Peyer's patch (tissue), 4 donors: ENCODE measurements at places on chromosomes 2 and 18.

DNA sequence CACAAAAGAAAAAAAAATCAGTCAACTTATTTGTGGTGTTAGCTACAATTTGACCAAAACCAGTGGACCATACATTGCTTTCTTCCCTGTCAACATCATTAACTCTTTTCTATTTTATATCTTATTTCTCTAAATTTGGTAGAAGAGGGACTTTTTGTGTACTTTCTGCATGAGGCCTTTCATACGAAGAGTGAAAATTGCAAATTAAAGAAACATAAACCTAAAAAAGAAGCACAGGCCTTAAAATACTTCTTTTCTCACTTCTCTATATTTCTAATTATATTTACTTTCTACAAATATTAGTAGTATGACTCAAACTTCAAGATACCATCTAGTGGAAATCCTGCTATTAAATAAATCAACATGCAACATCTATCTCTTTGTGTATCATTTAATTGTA lies 1073.4 kb upstream of the ZEB2 start:
- DNase-seq: no peak

DNA sequence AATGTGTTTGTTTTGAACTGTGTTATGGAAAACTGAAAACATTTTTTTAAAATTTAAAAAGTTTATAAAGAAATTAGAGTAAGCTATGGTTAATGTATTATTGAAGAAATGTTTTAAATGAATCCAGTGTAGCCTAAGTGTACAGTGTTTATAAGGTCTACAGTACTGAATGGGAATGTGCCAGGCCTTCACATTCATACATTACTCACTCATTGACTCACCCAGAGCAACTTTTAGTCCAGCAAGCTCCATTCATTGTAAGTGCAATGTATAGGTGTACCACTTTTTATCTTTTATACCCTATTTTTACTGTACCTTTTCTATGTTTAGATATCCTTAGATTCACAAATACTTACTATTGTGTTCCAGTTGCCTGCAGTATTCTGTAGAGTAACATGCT lies 215.1 kb upstream of the THUMPD2 start:
- DNase-seq: no peak

- DNase-seq: no peak
Observed at GRCh38 chr2:193562031-193562430, 1367.3 kb upstream of the TMEFF2 start.

DNA sequence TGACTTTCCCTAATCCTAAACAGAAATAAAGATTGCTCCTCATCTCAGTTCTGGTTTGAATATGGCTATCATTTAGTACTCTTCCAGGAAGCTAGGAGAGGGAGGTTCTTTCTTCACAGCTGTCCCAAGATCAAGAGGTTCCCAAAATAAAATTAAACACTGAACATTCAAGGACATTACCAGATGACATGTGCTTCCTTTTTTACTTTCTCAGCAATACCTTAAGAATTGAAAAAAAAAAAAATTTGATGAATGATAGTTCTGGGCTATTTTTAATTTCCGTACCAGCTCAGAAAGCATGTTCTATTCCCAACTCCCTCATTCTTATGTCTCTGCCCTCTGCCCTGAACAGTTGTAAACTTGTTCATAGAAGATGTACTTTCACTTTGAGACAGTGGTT lies 61.7 kb upstream of the MYL1 start:
- no peak for DNase-seq

DNA sequence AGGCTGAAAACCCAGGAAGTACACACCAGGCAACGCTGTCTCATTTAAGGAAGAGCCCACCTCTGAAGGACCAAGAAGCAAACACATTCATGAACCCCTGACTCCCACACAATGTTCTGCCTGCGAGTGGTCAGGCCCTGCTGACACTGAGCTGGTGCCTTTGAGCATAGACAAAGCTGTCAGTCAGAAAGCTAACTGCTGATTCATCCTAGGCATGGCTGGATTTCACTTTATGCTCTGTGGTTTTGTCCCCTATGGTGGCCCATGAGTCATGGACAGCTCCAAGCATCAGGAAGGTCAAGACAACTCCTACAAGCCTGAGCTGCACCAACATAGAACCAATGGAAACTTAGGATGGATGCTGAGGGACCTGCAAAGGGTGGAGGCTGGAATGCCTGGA lies 78.9 kb downstream of the UXS1 start:
- no peak for DNase-seq

GRCh38 chr18:41569867-41570266 lies 385.2 kb upstream of the PIK3C3 start:
- no peak for DNase-seq

- DNase-seq: no peak
Observed at GRCh38 chr2:46888421-46888952, 27.1 kb downstream of the MCFD2 start.

DNA sequence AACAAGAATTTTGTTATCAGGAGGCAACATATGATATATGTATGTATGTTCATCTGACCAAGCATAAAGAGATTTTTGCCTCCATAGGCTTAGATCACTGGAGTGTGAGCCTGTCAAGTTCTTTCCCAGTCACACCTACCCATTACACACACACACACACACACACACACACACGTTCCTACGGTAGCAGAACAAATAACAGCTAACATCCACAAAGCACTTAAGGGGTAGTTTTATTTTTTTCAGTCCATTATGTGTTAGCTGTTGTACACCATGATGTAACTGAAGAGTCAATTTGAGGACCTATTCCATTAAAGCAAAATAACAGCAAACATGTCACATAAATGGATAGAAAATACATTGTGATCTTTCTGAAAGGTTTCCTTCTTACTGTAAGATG lies 39.5 kb downstream of the UGP2 start:
- no peak for DNase-seq

GRCh38 chr18:79986726-79987125 lies 1.6 kb downstream of the TXNL4A start:
- DNase-seq: no peak

- no peak for DNase-seq
Observed at GRCh38 chr2:165795011-165795410, 964 bp upstream of the GALNT3 start.

GRCh38 chr2:3600256-3600855 lies 5.4 kb downstream of the COLEC11 start:
- no peak for DNase-seq

- DNase-seq: peak; percentile 29
Observed at GRCh38 chr2:9638532-9638931, 7.7 kb upstream of the YWHAQ start.

DNA sequence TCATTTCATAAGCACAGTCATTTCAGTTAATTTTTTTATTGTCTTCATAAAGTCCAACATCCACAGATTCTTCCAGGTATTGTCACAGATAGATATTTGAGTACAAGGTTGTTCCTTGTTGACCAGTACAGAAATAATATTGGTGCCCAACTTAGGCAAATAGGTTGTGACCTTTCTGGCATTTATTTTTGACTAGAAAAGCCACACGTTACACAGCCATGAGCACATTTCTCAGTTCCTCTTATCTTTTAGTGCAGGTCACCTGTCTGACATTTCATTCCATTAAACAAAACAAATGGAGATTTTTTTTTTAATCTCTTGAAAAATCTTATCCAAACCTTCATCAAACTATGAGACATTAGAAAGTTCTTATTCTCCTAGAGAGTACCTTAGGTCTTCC lies 428.8 kb downstream of the ZNF521 start:
- no peak for DNase-seq

- peak; percentile 34 for DNase-seq
Observed at GRCh38 chr2:217848351-217848957, 154.3 kb downstream of the TNS1 start.

DNA sequence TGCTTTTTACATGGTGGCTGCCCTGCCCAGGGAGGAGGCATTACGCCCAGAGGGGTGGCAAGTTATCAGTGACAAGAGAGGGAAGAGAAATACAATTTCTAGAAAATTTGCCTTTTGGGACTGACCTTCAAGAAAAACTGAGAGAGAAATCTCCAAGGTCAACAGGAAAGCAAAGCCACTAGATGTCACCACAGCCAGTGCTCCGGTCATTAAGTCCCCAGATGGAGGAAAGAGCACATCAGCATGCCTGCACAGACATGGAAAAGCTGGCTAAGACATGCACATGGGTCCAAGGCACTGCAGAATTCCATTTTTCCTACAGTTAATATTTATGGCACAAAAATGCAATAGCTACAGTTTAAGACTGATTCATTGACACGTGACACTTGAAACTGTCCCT lies 21.0 kb downstream of the FHL2 start:
- DNase-seq: no peak

DNA sequence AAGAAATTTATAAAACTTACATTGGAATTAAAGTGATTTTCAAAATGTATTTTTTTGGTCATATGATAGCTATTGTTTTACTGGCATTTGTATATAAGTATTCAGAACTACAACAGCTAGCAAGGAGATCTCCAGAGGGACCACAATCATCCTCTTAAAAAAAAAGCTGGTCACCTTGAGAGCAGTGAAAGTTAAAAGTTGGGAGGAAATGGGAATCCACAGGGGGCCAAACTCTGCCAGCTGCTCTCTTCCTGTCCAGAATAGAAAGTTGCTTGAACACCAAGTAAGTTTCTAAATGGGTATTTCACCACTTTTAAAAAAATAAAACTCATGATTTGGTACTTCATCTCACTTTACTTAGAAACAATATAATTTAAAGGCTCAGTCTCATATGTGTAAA lies 1025.1 kb downstream of the LRP1B start:
- DNase-seq: no peak

DNA sequence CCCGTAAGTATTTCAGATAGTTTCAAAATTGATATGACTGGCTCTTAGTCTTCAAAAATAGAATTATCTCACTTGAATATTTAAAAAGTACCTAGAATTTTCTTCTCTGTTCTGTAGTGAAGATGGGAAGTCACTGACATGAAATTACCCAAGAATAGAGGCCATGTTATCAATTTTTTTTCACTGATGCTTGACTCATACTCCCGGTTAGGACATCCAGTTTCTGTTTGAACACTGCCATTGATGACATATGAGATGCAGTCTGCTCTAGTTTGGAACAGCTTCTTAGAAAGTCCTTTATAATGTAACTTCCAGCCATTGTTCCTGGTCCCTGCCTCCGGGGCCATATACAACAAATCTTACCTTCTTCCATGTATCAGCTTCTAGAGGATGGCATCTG lies 26.0 kb downstream of the MAP3K20 start:
- no peak for DNase-seq

GRCh38 chr18:34048423-34048822 lies 176.3 kb downstream of the NOL4 start:
- DNase-seq: no peak

GRCh38 chr2:85648619-85649018 lies 19.4 kb downstream of the SFTPB start:
- DNase-seq: no peak

DNA sequence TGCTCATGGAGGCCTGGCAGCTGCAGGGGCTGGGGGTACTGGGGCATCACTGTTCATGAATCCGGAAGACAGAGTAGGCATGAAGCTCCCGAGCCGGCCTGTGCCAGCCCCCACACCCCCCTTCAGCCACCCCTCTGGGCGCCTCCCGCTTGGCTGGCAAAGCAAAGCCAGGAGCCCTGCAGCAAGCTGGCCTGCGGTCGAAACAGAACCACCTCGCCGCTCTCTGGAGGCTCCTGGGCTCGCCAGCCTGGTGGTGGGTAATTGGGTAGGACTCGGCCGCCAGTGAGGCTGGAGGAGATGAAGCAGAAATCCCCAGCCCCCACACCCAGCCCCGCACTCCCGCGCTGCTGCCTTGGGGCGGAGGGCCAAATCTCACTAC lies 70.9 kb upstream of the GPC1 start:
- DNase-seq: no peak

GRCh38 chr2:1186421-1186820 lies 226.8 kb upstream of the TPO start:
- DNase-seq: no peak

- no peak for DNase-seq
Observed at GRCh38 chr2:76946631-76947145, 575.5 kb downstream of the LRRTM4 start.

DNA sequence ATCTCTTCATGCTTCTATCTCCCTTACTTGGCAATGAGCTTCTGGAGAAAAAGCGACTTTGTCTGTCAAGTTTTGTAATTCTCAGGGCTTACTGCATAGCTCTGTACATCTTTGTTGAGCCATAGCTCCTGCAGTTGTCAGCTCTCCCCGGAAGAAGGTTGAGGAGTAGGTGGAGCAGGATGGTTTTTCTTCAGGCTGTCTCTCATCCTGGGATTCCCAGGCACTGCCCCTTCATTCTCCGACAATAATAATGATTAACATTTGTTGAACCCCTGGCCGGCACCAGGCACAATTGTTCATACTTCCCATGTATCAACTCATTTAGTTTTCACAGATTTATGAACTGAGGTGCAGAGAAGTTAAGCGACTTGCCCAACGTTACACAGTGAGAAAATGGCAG lies 23.5 kb upstream of the RHOB start:
- DNase-seq: no peak

- no peak for DNase-seq
Observed at GRCh38 chr2:46502291-46502885, 23.0 kb downstream of the TMEM247 start.

- DNase-seq: no peak
Observed at GRCh38 chr18:22789600-22789999, 143.5 kb upstream of the RBBP8 start.

DNA sequence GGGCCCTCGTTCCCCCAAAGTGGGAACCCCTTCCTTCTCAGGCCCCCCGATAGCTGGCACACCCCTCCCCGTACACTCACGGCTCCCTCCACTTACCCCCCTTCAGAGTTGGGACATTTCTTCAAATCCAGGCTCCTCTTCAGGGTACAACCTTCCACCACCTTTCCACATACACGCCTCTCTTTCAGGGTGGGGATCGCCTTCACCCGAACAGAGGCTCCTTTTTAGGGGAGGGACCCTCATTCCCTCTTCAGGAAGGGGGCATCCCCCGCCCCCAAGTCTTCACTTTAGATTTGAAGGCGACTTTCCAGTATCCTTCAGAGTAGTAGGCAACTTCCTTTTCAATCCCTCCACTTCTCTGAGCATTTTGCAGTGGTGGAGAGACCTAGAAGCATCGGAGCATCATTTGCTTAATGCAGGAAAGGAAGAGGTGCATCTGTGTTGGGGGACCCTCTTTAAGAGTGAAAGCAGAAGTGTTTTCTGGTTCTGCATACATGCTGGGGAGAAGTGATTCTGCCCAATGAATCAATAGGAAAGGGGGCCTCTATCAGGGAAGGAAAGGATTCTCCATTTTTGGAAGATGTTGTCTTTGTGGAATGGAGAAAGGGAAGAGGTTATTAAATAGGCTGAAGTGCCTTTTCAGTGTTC lies 845 bp downstream of the EML4 start:
- DNase-seq: peak; percentile 43

DNA sequence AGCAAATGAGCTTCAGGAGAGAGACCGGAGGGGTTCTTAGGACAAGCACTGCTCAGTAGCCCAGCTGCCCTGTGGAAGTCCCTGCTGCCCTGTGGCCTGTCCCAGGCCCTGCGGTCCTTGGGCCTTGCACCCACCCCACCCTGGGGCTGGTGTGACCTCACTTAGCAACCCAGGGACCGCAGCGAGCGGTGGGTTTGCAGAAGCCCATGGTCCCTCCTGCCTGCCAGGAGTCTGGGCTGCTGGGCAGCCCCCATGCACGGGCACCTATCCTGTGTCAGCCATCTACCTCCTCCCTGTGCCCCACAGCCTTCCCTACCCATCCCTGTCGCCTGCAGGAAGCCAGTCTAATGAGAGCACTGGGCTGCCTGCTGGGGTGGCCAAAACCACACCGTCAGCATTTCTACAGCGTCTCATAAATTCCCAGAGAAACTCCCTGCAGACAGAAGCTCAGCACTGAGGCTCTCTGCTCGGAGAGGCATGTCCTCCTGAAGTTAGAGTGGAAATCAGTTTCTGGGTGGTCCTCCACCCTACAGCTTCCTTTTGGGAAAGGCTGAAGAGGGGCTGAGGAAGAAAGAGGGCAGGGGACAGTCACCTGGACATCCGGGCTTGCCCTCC lies 231.1 kb upstream of the HS6ST1 start:
- DNase-seq: no peak
